ENCODE measurements at places on chromosomes 3 and 15.

DNA sequence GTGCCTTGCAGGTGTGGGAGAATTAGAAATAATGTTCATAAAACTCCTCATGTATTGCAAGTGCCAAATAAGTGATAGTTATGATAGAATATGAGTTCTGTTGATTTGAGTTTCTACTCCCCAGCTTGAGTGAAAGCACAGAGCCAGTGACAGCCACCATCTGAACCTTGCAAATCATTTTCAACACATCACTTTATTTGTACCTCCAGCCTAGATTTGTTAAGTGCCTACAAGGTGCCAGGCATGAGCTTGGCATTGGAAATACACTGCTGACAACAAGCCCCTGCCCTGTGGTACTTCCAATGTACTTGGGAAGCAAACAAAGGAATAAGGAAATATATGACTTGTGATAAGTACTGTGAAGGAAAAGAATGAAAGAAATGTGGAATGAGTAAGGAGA lies 17.0 kb downstream of the FEZF2 start:
- DNase-seq, result no peak

GRCh38 chr3:78951342-78951945 lies 816.4 kb downstream of the ROBO1 start:
- DNase-seq, result no peak

- no peak for DNase-seq
Observed at GRCh38 chr3:58857402-58857801, 190.8 kb upstream of the FAM3D start.

DNA sequence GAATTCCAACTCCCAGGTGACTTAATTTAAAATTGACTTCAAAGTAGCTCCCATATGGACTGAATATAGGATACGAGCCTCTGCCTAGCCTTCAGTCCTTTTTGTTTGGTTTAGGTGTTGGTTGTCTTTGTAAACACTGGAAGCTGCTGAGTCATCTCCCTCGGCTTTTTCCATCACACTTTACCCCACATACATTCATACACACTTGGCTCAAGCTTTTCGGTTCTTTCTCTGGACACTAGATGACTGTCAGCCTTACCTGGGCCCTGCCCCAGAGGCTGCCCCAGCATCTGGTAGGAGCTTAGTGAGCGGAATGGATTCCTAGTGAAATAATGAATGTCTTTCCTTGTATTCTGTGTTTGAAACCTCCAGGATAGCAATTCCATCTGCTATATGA lies 201.5 kb upstream of the IL12A start:
- DNase-seq, result no peak
